Posterior cingulate gyrus (tissue), 11 donors: ENCODE measurements at places on chromosomes 3 and 15.

- peak; percentile 48 for DNase-seq
Observed at GRCh38 chr3:23479026-23479425, 275.9 kb downstream of the UBE2E2 start.

DNA sequence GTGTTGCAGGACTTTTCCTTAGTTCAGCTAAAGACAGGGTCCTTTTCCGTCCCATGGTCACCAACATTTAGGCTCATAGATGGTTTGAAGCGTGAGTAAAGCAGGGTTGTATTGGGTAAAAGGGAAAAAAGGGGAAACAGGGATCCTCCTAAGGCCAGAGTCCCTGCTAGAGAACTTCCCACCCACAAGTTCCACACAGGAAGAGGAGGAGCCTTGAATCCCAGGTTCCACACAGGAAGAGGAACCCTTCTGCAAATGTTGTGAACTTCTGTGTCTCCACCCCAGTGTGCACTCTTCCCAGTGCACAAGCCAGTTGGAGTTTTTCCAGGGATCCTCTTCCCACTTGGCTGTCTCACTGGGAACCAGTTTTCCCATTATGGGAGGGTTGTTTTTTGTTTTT is 27.6 kb upstream of the ATP8B4 start:
- no peak for DNase-seq

- DNase-seq: no peak
Observed at GRCh38 chr15:74320352-74321247, 46.8 kb downstream of the CYP11A1 start.

DNA sequence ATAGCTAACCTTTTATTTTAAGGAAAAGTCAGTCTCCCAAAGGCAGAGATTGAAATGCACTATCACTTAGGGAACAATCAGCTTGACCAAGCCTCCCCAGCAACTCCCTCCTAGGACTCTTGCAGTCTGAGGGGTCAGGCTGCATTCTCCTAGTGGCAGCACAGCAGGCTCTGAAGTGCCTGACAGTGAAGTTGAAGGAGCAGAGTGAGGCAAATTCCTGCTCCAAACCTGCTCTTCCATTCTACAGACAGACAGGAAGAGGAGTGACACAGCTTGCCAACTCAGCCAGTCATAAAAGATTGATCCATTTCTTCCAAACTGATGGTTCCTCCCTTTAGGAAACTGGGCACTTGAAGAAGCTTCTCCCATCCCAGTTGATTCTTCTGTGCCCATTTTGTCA is 43.9 kb upstream of the SMAD3 start:
- no peak for DNase-seq

DNA sequence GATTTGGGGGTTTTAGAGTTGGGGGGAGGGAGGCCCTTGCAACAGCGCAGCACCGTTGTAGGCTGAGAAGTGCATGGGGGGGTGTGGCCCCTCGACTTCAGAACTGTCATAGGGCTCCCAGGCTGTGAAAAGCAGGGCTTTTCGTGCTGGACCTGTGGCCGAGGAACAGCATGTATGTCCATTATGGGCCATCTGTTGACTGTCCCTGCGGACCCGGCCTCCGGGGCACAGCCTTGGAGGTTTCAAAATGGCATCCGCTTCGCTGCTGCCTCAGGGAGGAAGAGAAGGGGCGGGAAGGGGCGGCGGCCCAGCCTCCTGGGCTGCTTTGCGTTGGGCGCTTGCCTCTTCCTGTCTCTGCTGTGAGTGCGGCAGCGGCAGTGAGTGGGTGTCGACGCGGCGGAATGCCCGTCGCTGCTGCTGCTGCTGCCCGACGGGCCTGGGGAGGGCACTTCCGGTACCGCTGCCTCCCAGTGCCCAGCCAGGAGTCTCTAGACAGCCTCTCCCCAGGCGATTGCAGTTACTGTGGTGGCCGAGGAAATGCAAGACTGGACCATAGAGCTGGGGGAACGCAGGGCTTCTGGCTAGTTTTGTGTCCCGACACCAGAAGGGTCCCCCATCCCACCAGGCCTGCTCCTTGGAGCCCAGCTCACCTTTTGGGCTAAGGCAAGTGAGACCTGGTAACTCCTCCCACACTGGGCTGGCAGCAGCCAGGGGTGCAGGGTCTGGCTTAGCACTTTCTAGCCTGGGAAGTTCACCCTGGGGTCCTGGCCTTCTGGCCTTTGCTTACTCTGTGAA is 1.9 kb downstream of the GNAI2 start:
- peak; percentile 62 for DNase-seq

GRCh38 chr3:137789236-137789635 is 25.1 kb downstream of the SOX14 start:
- DNase-seq: no peak

DNA sequence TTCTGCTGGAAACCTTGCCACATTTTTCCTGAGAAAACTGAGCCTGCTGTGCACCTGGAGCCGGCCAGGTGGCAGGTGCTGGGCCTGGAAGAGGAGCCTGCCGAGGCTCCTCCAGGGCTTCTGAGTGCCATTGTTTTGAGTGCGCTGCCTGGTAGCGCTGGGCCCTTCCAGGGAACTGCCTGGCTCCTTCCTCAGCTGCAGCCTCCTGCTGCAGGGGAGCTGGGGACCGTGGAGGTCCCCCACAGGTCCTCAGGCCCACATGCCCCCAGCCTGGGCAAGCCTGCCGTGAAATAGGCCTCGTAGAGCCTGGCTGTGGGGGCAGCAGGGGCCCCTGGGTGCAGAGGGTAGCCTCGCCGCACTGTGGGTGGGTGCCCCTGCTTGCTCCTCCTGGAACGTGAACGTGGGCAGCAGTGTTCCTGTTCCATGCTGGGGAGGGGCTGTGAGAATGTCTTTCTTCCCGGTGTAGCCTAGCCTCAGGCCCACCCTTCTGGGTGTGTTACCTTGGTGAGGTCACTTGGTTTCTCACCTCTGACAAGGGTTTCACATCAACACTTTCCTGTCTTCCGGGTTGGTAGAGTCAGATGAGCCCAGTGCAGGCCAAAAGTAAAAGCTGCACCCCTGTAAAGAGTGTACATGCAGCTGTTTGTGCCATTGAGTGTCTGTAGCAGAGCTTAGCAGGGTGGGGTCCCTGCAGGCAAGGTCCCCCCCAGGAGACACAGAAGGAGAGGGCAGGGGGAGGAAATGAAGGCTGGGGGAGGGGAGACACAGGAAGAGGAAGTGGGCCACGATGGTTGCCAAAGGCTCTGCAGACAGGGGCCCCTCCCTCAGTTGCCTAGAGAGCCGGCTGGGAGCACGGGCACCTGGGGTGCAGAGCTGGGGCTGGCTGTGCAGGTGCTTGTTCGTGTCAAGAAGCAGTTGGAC is 34.5 kb downstream of the KLF13 start:
- peak; percentile 85 for DNase-seq

DNA sequence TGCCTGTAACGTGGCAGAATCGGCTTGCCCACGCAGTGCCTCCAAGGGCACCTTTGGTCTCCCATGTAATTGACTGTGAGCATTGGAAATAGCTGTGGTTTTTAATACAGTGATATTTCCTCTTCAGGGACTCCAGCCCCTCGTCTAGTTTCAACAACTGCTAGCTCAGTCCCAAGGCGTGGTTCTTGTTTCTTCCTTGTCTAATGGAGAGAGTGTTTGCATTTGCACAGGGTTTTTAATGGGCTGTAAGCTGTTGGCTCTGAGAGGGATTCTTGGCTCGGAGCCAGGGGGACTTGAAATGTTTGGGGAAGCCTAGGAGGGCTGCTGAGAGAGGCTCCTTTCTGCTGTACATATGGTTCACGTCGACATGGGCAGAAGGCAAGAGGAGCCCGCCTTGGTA is 86.2 kb downstream of the THSD4 start:
- DNase-seq: no peak

- DNase-seq: no peak
Observed at GRCh38 chr15:73366766-73367623, 1.8 kb downstream of the HCN4 start.

DNA sequence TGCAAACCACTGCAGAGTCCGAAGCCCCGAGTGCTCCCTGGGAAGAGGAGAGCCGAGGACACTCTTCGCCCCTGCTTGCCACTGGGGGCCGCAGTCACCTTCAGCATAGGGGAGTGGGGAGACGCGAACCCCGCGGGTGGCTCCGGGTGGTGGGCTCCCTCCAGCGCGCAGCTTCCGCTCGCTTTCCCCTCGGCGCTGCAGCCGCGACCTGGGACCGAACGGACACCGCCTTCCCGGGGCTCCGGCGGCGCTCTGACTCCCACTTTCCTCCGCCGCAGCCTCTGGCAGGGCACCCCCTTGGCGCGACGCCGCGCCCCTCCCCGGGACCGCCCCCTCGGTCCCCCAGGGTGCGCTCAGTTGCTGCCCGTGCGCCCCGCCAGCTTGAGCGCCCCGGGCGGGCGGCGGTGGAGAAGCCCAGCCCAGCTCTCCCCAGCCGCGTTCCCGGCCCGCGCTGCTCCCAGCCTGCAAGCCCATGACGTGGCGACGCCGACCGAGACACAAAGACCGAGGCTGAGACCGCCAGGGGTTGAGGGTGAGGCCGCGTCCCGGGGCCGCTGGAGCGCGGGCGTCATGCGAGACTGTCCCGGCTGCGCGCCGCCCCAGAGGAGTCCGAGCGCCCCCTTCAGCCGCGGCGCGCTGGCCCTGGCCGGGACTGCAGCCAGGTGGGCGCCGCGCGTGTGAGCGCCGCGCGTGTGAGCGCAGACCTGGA is at the start of gene MINAR1:
TSS of gene MINAR1 (plus strand) at position 701 of the 709 bp plus-strand sequence. CDS start 23,812 bp downstream, outside the sequence.
- no peak for DNase-seq

GRCh38 chr3:75001330-75001729 is 386.9 kb upstream of the CNTN3 start:
- DNase-seq: no peak

DNA sequence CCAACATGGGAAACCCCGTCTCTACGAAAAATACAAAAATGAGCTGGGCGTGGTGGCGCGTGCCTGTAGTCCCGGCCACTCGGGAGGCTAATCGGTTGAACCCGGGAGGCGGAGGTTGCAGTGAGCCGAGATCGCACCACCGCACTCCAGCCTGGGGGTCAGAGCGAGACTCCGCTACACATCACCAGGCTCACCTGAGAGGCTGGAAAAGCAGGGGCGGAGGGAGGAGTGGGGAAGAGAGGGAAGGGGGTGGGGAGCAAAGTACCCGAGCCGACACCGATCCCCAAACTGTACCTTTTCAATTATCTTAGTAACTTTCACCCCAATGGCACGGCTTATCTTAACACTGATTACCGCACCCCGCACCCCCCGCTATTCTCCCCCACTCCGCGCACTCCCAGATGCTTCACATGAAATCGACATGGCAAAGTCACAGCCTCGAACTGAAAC is 46.4 kb upstream of the SYNM start:
- DNase-seq: no peak

DNA sequence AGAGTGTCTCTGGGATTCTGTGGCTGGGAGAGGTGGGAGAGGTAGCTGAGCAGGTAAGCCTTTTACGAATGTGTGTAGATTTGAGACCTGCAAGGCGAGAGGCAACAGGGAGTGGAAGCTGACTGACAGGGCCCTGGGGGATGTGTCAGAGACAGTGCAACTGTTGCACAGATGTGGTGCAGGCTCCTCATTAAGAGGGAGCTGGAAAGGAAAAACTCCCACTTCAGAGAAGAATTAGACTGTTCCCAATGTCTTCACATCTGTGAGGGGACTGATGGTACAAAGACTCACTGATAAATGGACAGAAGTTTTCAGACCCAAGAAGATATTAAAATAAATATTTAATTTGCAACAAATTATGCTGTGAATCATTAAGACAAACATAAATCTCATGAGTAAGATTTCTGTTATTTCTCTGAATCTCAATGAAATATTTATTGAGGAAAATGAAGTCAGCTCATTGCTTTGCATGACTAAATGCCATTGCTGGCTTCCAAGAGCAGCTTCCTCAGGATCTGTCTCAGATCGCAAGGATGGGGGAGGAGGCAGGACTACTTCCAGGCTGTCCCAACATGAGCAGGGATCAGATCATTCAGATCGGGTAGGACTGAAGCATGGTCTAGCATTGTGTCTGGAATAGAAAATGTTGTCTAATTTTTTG is 127.3 kb upstream of the ROPN1 start:
- DNase-seq: no peak
